Foreskin fibroblast (primary cell): ENCODE measurements at places on chromosomes 2 and 18.

DNA sequence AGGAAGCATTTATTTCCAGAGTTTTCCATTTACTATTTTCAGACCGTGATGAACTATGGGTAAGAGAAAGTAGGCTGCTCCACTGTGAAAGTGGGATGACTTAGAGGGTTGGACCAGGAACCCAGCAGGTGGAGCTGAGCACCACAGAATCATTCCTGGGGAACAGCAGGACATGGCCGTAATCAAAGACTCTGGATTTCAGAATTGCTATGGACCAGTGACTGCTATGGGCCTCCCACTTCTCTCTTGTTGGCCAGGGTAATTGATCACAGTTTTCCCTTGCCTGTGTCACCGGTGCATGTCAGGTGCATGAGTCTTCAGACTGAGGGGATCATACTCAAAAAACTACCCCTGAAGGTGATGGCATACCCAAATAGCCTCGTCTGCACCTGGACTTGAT, 90.6 kb upstream of the GPC1 start:
- DNase-seq: no peak

- DNase-seq: peak; percentile 58
Measured at GRCh38 chr18:54023471-54023870, 201.0 kb downstream of the MBD2 start.

DNA sequence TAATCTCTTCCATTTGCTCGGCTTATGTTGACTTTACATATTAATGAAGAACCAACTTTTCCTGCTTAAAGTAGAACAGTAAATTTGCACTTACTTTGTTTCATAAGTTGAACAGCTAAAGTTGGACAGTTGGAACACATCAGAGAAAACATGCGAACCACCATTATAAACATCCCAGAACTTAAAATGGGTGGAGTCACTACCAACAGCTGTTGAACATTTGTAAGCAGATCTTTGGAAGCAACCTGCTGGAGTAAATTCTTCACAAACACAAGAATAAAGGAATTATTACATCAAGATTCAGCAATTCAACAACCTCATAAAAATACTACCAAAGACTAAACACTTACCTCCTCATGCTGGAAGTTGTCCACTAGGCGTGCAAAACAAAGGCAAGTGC, 96.4 kb upstream of the DNER start:
- peak; percentile 52 for DNase-seq

- no peak for DNase-seq
Measured at GRCh38 chr2:220219371-220219770, 591.9 kb downstream of the SLC4A3 start.

- DNase-seq: no peak
Measured at GRCh38 chr18:32773382-32773712, 524 bp upstream of the KLHL14 start.

DNA sequence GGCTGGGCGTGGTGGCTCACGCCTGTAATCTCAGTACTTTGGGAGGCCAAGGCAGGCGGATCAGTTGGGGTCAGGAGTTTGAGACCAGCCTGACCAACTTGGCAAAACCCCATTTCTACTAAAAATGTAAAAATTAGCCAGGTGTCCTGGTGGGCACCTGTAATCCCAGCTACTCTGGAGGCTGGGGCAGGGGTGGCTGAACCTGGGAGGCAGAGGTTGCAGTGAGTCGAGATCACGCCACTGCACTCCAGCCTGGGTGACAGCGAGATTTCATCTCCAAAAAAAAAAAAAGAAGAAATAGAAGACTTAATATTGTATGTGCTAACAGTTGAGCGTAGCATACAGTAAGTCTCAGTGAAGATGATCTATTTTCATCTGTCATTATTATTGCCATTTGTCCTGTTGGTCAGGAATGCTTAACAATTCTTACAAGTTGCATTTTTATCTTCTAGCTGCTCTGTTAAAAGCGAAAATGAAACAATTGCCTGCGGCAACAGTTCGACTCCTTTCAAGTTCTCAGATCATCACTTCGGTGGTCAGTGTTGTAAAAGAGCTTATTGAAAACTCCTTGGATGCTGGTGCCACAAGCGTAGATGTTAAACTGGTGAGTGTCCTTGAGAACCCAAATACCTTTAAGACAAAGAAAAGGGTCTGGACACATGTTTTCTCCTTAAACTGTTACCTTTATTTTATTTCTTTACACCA, 7.2 kb downstream of the PMS1 start:
- DNase-seq: no peak

DNA sequence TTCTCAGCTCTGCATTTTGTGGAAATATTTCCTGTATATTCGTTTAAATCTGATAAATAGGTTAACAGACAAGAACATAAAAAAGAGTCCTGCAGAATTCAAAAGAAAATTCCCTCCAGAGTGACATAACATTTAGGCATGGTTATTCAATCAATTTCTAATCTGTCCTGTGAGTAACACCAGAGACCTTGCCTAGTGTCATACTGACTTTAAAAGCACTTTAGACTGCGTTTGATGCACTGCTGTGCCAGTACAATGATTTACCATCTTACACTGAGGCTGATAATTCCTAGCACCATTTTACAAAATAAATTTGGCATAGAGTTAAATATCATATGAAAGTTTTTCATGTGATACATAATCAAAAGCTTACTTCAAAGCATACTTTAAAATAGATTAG, 35.5 kb upstream of the CALCRL start:
- DNase-seq: no peak

- peak; percentile 64 for DNase-seq
Measured at GRCh38 chr2:66832646-66833435, 397.9 kb downstream of the MEIS1 start.

DNA sequence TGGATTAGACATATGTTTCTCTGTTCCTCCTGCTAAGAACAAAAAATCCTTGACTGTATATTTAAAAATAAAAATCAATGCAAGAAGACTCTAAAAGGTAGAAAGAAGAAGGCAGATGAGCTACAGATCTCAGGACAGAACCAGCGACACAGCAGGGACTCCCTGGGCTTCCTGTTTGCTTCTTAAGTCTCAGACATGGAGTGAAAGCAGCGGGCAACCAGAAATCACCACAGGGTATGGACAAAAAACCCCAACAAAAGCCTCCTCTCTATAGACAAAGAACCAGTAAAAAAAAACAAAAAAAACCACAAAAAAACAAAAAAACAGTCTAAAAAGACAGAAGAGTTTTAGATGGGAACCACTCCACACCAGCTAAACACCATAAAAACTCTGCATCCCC, 971.0 kb upstream of the GYPC start:
- no peak for DNase-seq

DNA sequence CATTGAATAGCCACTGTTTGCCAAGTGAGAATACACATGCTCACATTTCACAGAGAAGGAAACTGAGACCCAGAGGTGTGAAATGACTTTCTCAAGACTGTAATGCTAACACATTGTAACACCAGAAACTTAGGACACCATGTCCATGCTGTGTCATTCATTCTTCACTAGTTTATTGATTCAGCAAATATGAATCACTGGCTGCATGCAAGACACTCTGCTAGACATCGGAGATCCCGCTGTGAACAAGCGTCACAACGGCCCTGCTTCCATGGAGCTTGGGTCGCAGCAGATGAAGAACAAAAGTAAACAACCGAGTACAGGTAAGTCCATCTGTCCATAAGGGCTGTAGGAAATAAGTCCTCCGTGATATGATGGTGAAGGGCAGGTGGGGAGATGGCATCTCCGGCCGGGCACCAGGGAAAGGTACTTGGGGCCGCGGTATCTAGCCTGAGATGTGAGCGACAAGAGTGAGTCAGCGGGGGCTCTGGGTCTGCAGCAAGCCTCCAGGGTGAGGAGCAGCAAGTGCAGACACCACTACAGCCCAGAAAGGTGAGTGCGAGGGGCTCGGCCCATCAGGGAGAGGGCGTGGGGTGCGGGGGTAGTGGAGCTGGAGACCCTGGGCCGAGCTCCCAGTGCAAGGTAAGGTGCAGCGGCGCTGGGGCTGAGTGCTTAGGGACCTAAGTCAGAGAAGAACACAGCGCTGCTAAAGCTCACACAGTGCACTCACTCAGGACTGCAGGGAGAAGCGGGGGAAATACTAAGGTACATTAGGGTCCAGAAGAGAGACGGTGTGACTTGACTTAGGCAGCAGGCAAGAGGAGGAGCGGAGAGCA, 391.2 kb downstream of the FBXO15 start:
- DNase-seq: no peak

GRCh38 chr18:22032392-22032961, 136.9 kb upstream of the GATA6 start:
- DNase-seq: peak; percentile 41

GRCh38 chr2:64173156-64174135, 29.2 kb upstream of the PELI1 start:
- DNase-seq: no peak

DNA sequence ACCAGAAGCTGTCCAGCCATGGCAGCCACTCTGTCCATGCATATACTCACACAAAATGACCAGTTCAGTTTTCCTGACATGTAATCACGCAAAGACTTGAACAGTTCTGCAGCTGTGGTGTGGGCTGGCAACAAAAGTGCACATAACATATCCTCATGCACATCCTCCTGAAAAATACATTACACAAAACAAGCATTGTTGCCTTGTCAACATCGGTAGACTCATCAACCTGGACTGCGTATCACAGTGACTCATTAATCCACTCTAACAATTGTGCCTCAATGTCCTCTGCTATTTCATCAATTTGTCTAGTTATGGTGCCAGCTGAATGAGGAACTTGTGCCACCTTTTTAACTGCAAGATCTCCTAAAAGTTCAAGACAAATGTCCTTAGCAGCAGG, 19.5 kb downstream of the RBKS start:
- DNase-seq: no peak
